CMK (cell line): ENCODE measurements at places on chromosomes 6 and 20.
A peak's percentile ranks its signal among the peaks of the same experiment; 100 is the strongest.

GRCh38 chr20:54472607-54473006, 2.8 kb upstream of the DOK5 start:
- DNase-seq = no peak

DNA sequence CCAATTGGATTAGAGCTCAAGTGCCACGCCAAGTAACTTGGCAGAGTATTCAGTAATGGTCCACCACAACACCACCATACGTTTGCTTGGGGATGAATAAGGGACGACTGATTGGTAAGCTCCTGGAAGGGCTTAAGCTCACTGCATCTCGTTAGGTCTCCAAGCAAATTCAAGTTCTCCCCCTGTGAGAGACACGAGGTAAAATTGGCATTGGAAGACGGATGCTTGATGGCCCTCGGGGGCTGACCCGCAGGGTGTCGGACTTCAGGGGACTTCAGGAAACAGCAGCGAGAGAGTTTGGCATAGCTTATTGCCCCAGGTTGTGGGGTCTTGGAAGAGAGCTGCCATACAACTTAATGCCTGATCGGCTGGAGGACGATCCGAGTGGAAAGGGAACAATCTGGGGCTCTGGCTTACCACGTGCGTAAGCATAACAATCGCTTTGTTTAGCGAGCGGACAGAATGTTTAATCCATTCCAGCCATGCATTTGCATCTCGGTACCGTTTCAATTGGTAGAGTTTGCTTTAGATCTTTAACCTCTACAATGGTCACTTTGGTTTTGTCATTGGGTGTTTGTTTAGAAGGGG, 4.8 kb upstream of the ZNFX1 start:
- no peak for DNase-seq

DNA sequence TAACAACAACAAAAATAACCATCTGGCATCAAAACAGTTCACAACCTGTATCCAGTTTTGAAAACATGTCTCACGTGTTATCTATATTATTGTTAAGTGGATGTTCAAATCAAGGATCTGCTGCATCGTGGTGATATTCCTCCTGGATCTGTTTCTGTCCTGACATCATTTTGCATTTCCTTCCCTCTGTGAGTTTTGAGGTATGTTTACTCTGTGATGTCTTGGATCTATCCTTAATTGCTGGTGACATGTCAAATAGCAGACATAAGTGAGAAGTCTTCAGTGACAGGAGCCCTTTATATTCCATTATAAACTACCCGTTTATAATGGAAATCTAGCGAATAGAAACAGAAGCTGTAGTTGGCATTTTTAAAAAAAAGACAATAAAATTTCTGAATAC, 381.8 kb upstream of the NOX3 start:
- DNase-seq = no peak

- DNase-seq = no peak
Observed at GRCh38 chr20:37395921-37396415, 50.0 kb downstream of the SRC start.

GRCh38 chr20:43844778-43845614, 69.7 kb upstream of the TOX2 start:
- no peak for DNase-seq

DNA sequence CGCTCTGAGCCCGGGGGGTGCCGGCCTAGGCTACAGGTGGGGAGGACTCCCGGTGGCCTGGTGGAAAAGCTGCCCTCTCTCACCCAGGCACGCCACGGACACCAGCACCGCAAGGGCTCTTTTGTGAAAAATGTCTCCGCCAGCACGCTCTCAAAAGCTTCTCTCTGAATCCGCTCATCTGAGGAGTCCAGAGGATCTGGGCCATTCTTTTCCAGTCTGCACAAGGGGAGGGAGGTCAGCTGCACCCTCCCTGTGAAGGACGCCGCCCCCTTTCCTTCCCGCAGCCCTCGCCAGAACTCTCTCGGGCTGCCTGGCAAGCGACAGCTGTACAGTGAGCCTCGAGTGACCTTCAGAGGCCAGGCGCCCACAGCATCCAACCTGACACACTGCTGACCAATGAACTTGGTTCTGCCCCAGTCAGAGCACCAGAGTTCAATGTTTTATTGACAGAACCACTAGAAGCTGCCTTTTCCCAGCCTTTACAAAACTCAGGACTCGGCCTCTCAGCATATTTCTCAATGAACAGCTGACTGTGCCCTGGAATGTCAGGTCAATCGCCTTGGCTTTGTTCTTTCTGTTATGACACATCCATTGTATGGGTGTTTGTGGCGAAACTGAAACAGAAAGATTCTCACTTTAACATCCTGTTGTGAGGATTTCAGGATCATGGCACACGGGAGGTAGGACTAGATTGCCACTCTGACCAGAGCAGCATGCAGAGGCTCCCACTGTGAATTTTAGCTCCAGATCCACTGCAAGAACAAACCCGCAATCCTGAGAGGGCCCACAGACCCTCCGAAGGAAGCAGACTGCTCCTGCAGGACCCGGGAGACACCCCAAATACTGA, 26.7 kb downstream of the SERPINB9 start:
- DNase-seq = no peak

DNA sequence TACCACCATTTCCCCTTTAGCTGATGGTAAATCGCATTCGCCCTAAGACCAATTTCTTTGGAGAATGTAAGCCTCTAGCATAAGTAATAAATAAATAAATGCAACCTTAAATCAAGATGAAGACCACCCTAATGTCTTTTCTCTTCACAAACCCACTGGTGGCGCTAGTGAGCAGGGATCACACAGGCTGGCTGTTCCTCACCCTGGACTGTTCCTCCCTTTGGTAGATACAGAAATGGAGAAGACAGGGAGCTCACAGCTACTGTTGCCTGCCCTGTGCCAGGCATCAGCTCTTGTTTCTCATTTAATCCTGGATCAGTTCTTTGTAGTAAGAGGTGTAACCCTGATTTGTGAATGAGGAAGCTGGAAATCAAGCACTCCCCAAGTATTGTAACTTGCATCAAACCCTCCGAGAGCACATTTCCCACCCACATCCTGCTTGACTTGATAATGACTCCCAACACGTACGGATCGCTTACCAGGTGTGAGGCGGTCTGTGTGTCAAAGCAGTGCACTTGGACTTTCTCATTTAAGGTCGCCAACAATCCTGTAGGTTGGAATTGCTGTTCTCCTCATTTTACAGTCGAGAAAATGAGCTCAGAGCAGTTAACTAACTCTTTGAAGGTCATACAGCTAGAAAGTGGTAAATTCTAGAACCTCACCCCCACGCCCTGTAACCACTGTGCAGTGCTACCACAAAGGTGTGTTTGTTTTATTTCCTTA, 236.1 kb downstream of the TSHZ2 start:
- no peak for DNase-seq

DNA sequence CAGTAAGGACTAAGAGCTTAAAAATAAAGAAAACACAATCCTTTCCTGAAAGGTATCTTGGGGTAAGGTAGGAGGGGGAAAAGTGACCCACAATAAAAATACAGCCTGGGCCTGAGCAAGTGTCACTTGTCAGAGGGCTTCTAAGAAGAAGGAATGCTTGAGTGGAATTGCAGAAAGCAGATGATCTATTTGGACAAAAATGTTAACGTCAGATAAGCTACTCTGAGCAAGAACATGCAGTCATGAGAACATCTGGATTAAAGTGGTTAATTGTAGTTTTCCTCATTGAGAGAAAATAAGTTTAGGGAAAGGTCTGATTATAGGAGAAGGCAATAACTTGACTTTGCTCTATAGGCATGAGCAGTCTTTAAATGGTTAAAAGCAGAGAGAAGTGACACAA, 581.9 kb downstream of the HTR1B start:
- no peak for DNase-seq

DNA sequence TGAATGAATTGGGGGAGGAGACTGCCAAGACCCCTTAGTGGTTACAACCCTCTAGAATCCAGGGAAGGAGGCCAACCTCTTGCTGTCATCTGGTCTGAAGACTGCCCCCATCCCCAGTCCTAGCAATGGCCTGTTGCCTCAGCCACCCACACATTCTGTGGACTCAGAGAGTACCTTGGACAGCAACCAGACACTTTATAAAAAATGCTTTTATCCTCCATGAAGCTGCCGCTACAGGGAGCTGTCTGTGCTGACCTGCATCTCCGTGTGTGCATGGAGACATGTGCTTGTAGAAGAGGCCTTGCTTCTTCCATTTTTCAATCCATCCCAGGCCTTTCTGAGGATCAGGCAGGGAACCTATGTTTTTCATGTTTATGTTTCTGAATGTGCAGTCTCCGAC, 15.2 kb downstream of the CDH22 start:
- no peak for DNase-seq

GRCh38 chr6:99520855-99521632, 5.8 kb upstream of the USP45 start:
- peak; percentile 66 for DNase-seq

- DNase-seq = no peak
Observed at GRCh38 chr6:52689857-52690256, 18.9 kb downstream of the TMEM14A start.

- DNase-seq = no peak
Observed at GRCh38 chr20:16020971-16021370, 552.3 kb downstream of the KIF16B start.

- no peak for DNase-seq
Observed at GRCh38 chr20:52212943-52213342, 21.4 kb upstream of the ZFP64 start.

DNA sequence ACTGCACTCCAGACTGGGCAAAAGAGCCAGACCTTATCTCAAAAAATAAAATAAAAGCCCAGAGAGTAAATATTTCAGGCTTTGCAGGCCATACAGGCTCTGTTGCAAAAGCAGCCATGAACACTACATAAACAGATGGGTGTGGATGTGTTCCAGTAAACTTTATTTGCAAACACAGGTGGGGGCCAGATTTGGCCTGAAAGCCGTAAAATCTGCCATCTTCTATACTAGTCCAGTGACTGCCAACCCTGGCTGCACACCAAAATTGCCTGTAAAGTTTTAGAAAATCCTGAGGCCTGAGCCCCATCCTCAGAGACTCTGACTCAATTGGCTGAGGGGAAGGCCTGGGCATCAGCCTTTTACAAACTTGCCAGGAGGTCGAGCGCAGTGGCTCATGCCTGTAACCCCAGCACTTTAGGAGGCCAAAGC, 103.6 kb downstream of the ZMYND8 start:
- DNase-seq = no peak

DNA sequence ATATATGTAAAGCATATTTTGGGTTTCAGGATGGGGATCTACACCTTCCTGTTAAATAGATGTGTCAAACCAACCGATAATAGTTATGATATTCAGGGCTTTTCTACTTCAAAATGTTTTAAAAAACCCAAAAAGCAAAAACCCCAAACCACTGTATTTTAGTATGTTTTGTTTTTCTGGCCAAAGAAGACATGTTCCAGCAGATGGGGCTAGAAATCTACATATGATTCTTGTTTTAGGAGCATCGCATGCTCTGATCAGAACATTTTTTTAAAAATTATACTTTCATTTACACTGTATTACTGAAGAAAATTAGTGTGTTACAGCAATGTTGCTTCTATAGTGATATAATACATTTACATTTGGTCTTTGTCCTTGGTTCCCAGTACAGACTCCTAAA, 11.0 kb downstream of the RMND1 start:
- no peak for DNase-seq

DNA sequence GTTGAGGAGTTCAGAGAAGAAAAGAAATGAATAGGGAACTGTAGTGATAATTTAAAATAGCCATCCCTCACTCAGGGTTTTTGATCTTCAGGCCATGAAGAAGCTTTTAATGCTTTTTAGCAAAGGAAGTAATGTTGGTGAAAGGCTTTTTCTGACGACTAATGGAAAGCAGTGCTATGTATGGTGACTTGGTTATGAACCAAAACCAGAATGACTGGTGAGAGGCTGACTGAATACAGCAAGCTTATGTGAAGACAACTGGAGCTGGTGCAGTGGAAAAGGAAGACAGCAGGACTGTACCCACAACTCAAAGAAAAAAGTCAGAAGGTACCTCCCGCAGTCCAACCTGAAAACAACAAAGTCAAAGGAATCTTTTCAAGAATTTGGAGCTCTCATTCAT, 118.8 kb downstream of the PRDM1 start:
- DNase-seq = no peak

- DNase-seq = no peak
Observed at GRCh38 chr20:42598581-42598980, 591.1 kb downstream of the PTPRT start.

GRCh38 chr6:70520575-70520974, 46.2 kb upstream of the SDHAF4 start:
- no peak for DNase-seq

DNA sequence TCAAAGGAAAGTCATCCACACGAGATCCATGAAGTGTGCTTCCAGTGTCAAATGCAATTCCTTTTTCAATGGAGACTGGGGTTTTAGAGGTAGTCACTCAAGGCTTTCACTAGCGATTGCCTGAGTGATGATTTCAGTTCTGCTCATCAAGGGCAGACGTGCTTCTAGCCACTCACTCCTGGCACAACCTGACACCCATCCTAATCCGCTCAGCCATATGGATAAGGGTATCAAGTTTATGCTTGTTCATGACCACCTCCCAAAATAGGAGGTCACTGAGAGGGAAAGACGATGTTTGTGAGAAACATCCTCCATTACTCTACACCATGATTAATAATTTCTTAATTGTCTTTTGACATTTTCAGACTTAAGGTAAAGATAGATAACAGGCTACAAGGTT, 91.3 kb upstream of the HEY2 start:
- DNase-seq = no peak

DNA sequence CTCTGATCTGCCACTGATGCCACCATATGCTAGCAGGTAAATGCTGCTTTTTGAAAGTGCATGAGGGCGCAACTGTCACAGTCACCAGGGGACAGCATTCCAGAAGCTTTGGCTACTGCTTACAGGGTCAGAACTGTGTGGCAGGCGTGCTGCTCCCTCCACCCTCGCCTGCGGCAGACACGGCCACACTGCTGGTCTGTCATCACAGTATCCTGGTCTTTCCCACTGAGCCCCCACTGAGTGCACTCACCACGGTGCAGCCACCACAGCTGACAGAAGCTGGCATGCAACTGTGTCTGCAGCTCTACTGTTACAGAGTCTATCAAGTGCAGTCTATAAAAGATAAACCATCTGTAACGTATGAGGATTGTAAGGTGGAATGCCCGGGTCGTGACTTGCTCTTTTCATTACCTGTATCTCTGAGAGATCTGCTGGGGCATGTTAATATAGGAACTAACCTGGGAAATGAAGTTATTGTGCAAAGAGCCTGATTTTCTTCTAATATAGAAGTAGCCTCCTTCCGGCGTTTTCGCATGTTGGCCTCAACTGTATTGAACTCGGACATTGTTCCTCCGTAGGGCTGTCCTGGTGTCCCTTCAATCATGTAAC, 24.5 kb downstream of the GCLC start:
- DNase-seq = no peak

GRCh38 chr6:163419413-163420288, 5.1 kb downstream of the QKI start:
- DNase-seq = no peak

GRCh38 chr6:67184405-67184804, 1450.7 kb upstream of the ADGRB3 start:
- DNase-seq = peak; percentile 20

DNA sequence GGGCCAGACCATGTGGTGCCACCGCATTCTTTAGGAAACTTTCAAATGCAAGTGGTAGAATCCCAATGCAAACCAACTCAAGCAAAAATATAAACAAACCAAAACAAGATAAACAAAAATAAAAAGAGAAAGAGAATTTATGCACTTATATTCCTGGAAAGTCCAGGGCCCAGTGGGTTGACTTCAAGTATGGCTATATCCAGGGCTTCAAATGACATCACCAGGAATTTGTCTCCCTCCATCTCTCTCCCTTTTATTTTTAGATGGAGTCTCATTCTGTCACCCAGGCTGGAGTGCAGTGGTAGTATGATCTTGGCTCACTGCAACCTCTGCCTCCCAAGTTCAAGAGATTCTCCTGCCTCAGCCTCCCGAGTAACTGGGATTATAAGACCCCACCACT, 56.1 kb upstream of the PNRC1 start:
- no peak for DNase-seq

GRCh38 chr20:18465536-18466200, 1.2 kb downstream of the DZANK1 start:
- DNase-seq = no peak
